Spinal cord (tissue), 10 donors: ENCODE measurements at places on chromosomes 11 and 22.

GRCh38 chr22:20868025-20868962, 9.5 kb downstream of the SNAP29 start:
- peaks cover 39% of the 10 kb centered on the region for H3K36me3 ChIP-seq
- no peak overlapping the region for H3K4me3 ChIP-seq
- H3K27ac ChIP-seq: no peak overlapping the region
- DNase-seq: no peak
- no peaks in the 10 kb centered on the region for H3K27me3 ChIP-seq

DNA sequence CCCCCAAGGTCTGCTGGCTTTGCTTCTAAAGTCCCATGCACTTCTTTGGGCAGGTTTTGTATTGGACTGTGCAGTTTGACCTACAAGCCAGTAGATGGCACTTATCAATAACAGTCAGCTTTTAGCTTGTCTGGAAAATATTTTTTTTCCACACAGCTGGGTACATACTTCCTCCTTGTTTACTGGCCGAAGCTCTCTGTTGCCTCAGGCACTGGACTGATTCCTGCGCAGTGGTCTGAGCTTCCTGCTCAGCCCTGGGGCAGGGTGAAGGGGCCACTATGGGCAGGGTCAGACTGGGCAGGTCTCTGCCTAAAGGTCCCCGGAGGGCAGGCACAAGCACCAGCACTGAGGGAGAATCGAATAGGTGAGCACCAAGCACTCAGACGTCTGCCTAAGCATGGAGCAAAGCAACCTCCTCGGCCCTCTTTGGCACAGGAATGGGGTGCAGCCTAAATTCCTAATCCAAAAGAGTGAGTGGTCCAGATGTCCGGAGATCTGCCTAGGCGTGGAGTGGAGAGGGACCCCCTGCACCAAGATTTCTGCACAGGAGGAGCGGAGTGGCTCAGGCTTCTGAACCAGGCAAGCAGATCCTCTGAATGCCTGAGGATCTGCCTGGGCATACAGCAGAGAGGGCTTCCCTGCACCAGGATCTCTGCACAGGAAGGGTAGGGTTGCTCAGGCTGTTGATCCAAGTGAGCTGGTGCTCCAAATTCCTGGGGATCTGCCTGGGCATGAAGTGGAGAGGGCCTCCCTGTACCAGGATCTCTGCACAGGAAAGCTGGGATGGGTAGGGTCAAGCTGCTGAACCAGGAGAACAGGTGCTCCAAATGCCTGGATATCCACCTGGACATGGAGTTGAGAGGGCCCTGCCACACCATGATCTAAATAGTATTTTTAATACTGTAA, 105.9 kb upstream of the C11orf58 start:
- no peak for DNase-seq
- H3K4me3 ChIP-seq: no peak overlapping the region
- H3K36me3 ChIP-seq: no peaks in the 10 kb centered on the region
- H3K27ac ChIP-seq: no peak overlapping the region
- H3K4me1 ChIP-seq: no peaks in the 10 kb centered on the region

DNA sequence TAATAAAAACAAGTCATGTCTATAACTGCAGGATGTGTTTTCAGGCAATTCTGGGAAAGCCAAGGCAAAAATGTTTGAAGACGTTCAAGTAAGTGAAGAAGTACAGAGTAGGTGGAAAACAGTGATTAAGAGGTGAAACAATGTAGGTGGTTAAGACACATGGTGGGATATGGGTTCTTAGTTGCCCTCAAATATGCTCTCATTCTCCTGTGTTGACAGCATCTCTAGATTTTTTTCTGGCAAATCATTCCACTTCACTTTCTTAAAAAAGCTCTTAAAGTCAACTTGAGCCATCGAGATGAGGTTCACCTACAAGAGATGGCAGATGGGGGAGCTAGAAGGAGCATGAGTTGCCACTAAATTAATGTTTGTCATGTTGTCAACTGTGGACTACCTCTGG, 1041.0 kb upstream of the CNTN5 start:
- DNase-seq: no peak
- no peak overlapping the region for H3K4me3 ChIP-seq
- H3K27me3 ChIP-seq: no peaks in the 10 kb centered on the region
- H3K36me3 ChIP-seq: no peaks in the 10 kb centered on the region
- no peak overlapping the region for H3K27ac ChIP-seq

- no peak overlapping the region for H3K4me3 ChIP-seq
- no peak for DNase-seq
- peaks cover 33% of the 10 kb centered on the region for H3K36me3 ChIP-seq
- no peak overlapping the region for H3K27ac ChIP-seq
- no peaks in the 10 kb centered on the region for H3K27me3 ChIP-seq
These were observed 10.2 kb downstream of the RTN4R start for GRCh38 chr22:20258021-20258299.
